ENCODE measurements at places on chromosomes 16 and 17.

DNA sequence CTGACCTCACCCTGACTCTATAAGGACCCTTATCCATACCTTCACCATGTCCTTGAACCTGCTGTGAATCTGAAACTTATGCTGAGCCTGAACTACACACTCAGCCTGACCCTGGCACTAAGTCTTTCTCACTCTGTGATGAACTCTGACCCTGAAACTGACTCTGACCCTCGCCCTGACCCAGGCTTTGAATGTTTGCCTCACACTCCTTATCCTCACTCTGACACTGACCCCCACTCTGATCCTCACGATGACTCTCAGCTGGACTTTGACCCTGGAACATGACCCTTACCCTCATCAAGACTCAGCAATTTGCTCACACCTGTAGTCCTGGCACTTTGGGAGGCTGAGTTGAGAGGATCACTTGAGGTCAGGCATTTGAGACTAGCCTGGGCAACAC lies 4.4 kb downstream of the AHSP start:
- DNase-seq, result no peak

GRCh38 chr16:70703041-70703834 lies 17.4 kb upstream of the MTSS2 start:
- DNase-seq, result no peak

- DNase-seq, result no peak
Observed at GRCh38 chr16:48558371-48558841, 51.6 kb downstream of the N4BP1 start.

DNA sequence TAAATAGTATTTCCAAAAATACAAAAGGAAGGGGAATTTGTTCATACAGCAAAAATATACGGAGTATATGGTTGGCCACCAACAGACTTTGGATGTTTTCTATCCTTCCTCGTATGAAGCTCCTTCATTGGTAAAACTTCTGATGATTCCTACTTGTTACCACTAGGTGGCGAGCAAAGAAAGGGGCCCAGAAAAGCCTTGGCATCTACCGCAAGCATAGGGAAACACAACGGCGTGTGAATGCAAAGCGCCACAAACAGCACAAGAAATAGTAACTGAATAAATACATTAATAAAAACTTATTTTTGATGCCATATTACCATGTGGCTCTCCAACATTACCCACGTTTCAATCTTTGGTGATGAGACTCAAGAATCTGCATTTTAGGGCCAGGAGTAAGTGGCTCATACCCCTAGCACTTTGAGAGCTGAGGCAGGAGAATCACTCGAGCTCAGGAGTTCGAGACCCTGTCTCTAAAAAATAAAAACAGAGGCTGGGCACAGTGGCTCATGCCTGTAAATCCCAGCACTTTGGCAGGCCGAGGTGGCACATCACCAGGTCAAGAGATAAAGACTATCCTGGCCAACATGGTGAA lies 34.5 kb downstream of the YWHAE start:
- peak; percentile 28 for DNase-seq

- DNase-seq, result no peak
Observed at GRCh38 chr16:73020409-73020884, 27.5 kb downstream of the ZFHX3 start.

- DNase-seq, result no peak
Observed at GRCh38 chr16:53946746-53947386, 242.9 kb downstream of the FTO start.

DNA sequence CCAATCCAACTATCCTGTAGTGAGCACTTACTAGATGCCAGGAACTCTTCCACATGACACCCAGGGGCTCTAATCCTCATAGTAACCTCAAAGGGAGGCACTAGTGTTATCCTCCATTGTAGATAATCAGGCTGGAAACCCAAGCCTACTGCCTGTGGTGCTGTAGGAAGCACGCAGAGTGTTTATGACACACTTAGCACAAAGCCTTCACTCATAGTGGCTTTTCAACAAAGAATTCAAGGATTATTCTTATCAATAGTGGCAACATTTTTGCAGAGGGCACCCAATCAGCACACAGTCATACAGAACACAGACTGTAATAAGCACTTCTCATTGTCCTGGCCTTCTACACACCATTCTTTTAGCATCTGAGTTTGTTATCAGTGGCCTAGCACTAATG lies 18.5 kb upstream of the SOX9 start:
- no peak for DNase-seq

DNA sequence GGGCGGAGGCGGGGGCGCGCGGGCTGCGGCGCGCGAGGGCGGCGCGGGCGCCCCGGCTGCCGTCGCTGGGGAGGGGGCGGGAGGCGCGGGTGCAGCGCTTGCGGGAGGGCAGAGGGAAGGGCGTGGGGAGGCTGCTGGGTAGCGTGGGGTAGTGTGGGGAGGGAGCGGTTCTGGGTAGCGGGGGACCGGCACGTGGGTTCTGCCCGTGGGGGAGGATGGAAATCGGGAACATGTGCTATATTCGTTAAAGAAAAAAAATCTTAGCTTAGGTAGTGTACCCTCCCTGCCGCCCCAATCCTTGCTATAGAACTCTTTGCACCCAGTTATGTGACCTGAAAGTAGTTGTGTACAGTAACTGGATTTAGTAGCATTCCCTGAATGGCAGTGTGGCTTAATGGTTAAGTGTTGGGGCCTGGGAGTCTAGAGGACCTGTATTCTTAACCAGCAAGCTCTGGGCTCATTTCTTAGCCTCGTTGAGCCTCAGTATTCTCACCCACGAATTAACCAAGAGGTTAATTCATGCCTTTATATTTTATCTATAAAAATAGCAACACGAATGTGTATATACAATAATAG lies 646 bp downstream of the RABEP1 start:
- no peak for DNase-seq

DNA sequence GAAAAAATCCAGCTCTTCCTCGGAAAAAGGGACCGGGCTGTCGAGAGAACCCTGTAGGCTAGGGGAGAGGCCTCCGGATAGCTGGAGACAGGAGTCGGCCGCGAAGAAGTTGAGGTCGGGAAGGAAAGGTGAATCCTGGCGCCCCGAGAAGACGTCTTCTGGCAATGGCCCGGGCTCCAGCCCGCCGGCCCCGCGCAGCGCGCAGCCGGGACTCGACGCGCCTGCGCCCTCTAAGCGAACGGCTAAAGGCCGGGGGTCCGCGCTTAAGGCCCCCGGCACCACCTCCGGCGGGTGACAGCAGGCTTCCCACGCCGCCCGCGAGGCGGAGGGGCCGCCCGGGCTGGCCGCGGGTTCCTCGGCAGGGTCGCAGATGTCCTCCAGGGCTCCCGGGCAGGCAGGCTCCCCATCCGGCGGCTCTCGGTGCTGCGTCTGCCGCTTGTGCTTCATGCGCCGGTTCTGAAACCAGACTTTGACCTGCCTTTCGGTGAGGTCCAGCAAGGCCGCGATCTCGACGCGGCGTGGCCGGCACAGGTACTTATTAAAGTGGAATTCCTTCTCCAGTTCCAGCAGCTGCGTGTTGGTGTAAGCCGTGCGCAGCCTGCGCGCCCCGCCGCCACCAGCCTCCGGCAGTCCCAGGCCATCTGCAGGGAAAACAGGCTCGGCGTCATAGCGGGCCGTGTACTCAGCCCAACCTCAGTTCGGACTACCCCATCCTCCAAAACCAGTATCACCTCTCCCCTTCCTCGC lies 1.6 kb downstream of the HOXB2 start:
- DNase-seq, result no peak

DNA sequence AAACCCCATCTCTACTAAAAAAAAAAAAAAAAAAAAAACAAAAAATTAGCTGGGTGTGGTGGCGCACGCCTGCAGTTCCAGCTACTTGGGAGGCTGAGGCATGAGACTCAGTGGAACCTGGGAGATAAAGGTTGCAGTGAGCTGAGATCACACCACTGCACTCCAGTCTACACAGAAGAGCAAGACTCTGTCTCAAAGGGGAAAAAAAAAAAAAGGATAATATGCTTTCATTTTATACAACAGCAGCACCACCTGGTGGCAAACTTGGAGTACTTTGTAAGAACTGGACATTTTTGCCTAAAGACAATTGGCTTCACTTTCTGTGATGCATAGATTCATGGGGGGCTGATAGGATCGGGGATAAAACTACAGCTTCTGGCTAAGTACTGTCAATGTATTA lies 8.5 kb downstream of the CHTF8 start:
- no peak for DNase-seq

DNA sequence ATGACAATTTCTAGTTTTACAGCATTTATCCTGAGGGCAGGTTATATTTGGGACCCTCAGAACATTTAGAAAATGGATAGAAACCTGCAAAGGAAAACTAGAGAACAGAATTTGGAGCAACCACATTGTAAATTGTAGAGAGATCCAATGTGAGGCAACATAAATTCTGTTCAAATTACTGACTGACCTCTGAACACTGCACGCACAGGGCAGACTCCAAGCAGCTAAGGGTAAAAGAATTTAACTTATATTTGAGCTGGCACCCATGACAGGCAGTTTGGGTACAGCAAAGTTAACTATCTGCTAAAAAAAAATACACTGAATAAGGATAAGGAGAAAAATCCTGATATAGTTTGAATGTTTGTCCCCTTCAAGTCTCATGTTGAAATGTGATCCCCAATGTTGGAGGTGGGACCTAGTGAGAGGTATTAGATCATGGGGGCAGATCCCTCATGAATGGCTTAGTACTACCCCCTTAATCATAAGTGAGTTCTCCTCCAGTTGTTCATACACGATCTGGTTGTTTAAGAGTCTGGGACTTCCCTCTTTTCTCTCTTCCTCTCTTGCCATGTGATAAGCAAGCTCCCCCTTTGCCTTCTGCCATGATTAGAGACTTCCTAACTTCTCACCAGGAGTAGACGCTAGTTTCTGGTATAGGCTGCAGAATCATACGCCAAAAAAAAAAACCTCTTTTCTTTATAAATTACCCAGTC lies 75.7 kb downstream of the FBXL20 start:
- DNase-seq, result no peak

DNA sequence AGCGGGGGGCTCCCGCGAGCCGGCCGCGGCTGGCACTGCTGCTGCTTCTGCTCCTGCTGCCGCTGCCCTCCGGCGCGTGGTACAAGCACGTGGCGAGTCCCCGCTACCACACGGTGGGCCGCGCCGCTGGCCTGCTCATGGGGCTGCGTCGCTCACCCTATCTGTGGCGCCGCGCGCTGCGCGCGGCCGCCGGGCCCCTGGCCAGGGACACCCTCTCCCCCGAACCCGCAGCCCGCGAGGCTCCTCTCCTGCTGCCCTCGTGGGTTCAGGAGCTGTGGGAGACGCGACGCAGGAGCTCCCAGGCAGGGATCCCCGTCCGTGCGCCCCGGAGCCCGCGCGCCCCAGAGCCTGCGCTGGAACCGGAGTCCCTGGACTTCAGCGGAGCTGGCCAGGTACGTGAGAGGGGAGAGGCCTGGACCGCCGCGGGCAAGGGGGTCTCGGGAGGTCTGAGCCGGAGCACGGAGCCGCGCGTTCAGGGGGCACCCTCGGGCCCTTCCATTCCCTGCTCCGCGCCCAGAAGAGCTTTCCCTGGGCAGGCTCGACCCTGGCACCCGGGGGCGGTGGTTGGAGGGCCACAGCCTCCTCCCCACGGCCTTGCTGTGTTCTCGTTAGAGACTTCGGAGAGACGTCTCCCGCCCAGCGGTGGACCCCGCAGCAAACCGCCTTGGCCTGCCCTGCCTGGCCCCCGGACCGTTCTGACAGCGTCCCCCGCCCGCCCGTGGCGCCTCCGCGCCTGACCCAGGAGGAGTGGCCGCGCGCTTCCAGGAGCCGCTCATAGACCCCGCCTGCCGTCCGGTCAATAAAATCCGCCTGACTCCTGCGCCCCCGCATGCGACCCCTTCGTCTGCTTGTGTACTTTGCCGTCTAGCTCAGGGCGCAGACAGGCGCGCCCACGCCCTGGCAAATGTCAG lies 591 bp downstream of the NPW start:
- no peak for DNase-seq

DNA sequence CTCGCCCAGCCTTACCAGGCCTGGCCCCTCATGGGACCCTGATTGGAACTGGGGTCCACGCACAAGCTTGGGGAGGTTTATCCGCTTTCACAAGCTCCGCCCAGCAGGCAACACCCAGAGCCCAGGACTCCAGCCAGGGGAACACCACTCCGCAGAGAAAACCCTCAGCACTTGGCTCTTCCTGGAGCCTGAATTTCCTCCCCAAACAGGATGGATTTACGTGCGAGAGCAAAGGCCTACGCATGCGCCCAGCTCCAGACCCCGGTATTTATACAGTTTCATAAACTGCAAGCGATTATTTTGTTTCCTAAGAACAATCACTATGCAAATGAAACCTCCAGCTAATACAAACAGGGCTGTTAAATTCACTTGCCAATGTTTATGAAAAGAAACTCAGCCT lies 22.8 kb downstream of the ZNF423 start:
- no peak for DNase-seq

- DNase-seq, result no peak
Observed at GRCh38 chr17:35051579-35052240, 11.8 kb downstream of the RFFL start.

DNA sequence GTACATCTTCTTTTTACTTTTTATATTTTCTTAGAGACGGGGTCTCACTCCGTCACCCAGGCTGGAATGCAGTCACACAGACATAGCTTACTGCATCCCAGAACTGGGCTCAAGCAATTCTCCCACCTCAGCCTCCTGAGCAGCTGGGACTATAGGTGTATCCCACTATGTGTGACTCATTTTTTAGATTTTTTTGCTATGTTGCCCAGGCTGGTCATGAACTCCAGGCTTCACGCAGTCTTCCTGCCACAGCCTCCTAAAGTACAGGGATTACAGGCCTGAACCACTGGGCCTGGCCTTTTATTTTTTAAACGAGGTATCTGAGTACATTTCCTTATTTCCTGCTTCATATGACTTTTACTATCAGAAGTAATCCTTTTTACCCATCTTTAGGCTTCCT lies 48.0 kb downstream of the GLG1 start:
- DNase-seq, result no peak

DNA sequence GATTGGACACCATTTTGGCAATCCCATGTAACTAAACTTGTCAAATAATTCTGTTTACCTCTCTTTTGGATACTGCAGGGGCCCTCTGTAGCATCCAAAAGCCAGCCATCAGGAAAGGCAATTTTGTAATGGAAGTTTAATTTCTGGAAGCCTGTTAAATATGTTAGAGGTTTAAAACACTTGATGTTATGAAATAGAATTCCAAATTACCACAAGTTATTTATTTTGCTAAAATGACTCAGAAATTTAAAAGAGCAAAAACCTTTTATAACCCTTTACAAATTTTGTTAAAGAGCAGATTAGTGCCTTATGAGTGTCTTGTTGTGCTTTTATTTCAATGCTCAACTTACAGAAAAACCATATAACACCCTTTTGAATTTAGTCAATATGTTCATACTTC lies 20.0 kb upstream of the TNFSF12 start:
- DNase-seq, result no peak

DNA sequence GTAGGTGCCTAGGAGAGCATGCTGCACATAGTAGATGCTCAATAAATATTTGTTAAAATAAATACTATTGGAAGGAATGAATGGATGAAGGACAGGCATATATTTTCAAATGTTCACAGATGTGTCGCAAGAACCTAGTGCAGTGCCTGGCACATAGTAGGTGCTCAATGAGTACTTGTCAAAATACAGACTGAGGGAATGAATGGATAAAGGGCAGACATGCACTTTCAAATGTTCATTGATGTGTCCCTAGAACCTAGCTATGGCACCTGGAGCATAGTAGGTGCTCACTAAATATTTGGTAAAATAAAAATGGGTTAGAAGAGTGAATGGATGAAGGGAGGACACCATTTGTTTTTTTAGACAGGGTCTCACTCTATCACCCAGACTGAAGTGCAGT lies 26.1 kb downstream of the XYLT1 start:
- DNase-seq, result no peak
